ENCODE measurements at places on chromosomes 6 and 20.

DNA sequence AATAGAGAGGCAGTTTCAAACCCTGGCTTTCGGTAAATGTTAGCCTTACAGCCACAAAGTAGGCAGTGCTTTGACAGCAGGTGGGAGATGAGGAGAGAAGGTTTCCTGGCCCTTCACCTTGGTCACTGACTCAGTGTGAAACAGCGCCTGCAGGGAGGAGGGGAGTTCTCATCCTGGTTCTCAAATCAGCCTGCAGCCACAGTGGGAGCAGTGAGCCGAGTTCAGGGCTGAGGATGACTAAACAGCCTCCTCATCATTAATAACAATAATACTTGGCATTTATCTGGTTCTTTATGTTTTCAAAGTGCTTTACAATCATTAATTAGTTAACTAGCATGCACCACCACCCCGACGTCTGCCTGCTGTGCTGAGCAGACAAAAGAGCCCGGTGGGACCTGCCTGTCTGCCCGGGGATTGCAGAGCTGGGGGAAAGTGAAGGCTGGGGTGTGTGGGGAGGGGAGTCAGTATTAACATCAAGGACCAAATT lies 59.6 kb downstream of the PRDM1 start:
- no peak for DNase-seq

DNA sequence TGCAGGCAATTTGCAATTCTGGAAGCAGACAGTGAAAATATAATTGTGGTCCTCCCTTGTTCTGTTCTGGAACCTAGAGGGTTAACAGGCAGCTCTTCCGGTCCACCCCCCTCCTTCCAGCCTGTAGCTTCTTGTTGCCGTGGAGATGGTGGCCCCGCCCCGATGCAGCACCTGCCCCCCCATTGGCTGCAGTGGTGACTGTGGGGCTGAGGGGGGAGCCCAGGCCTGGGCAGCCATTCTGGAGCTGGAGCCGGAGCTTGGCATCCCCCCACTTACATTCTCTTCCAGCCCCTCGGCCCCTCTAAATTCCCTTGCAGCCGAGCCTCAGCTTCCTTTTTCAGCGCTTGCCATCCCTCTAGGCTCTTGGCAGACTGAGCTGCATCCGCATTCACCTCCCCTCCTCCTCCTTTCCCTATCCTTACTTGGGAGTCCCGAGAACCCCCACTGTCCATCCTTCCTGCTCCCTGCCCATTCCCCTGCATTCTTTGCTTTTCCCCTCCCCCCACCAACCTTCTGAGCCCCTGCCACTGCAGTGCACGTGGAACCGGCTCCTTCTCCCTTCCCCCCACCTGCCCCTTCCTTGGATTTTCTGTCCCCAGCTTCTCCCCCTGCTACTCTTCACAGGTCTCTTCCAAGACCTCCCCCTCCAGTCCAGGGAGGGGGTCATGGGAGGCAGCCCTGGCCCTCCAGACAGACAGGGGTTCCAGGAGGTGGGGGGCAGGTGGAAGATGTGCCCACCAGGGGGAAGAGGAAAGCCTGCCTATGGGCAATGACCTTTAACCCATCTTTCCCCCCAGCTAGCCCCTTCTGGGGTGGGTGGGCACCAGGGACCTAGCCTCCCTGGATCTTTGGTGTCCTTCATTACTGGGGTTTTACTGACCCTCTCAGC lies 11.4 kb downstream of the SYNGAP1 start:
- DNase-seq = peak; percentile 78

DNA sequence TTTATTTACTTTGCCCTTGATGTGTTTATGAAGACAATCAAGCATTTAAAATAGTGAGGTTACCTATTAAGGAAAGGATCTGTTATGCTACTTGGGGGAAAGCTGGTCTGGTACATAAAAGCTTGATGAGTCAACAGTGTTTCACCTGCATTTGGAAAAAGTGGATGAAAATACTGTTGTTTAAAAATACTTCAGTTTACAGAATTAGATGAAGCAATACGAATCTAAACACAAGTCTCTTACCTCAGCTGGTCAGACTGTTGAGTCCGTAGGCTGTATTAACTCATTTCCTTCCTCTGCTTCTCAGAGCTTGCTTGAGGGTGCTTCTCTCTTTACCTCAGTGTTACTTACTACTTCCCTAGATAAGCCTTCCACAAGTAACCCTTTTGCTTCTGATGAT lies 36.1 kb downstream of the NKX2-4 start:
- DNase-seq = no peak

DNA sequence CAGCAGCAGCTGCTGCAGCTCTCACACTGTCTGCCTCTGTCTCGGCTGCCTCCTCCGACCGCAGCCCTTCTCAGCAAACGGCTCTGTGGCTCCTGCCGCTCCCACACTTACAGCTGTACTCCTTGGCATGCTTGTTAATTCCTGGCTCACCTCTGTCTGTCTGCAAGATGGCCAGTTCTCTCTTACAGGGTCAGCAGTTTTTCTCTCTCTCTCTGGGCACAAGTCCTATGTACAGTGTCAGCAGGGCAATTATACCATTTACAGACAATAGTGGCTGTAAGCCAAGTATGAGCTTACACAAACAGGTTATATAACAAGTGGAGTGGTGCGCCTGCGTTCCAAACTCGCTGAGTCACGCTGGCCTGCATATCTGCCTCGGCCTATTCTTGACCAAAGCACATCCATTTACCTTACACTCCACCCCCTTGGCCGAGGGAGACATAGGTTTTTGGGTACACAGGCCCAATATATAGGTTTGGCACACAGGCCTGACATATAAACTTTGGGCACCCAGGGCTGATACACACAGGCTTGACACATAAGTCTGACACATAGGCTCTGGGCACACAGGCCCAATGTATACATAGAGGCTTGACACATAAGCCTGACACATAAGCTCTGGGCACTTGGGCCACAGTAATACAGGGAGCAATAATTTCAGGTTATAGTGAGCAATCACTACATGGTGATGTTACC lies 4.4 kb downstream of the ZKSCAN3 start:
- DNase-seq = no peak

GRCh38 chr20:38579219-38579910 lies 1.6 kb upstream of the ADIG start:
- DNase-seq = no peak

DNA sequence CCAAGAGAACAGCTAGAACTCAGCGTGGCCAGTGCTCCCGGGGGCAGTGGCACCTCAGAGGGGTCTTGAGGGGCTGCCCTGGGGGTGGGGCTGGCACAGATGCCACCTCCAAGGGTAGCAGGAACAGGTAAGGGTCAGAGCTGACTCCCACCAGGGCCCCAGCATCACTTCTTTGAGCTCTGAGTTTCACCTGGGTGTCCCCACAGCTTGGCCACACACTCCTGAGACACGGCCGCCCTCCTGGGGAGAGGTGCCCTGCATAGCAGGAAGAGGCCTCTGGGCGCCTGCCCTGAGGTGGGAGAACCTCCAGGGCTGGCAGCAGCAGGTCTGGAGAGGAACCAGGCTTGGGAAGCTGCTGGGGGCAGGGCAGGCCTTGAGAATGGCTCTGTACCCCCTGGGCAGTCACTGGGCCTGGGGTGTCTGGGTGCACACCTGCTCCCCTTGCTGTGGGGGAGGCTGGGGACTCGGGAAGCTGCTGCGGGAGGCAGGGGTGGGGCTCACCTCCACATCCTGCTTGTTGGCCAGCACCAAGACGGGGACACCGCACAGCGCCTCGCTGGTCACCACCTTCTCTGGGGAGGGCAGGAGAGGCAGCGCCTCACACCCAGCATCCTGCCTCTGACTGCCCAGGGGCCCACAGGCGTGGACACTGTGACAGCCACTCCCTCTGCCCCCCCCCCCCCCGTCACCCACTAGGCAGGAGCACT lies 5.0 kb downstream of the TNFRSF6B start:
- no peak for DNase-seq

DNA sequence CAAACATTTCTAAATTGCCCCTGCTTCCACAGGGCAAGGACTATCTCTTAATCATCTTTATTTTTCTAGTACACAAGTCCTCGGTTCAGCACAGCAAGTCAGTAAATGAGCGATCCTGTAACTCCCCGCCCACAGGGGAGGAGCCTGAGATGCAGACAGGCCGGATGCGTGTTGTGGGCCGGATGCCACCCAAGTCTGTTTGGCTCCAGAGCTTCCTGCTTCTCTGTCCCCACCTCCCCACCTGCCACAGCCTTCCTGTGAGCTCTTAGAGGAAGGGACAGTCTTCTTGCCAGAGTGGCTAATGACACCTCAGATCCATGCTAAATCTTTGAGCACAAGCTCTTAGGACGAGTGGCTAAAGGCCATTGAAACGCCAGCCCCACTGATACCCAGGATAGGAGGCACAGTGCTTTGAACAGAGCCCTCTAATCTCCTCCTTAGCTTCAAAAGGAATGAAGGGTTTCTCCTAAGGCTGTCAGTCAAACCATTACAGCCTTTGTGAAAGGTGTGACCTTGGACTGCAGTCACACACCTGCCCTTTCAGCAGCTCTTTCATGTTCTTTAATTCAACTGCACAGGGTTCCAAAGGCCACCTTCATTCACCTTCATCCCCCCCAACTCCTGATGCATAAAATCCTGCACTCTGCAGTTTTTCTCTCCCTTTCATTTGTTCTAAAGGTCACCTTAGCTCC lies 264.3 kb downstream of the TFAP2C start:
- DNase-seq = no peak

DNA sequence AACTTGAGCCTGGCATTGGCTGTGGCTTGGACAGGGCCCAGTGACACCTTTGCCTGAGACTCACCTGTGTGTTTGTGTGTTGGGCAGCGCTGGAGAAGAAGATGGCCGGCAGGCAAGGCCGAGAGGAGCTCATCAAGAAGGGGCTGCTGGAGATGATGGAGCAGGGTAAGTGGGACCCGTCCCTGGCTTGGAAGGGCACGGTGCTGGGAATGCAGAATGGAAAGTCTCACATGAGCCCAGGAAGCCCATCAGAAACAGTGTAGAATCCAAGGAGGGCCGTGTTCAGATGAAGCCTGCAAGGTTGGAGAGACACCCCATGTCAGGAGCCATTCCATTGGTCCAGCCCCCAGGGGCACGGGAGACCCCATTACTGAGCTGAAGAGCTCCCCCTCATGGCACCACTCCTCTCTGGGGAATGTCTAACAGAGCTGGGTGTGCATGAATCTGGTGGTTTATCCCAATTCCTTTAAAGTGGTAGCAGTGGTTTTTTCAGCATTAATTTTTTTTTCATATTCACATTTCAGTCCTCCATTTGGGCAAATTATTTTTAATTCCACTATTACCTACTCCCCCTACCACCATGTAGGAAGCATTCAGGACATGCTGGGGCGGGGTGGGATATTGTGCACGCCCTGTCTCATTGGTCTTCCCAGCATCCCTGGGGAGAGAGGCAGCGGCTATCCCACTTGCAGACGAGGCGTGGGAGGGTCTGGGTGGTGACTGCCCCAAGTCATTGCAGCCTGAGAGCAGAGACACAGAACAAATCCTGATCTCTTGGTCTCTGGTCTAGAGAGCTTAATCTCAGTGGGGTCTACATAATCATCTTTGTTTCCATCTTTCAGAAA lies 143.6 kb downstream of the PHACTR3 start:
- no peak for DNase-seq

GRCh38 chr6:44327096-44327495 lies 13.9 kb upstream of the AARS2 start:
- no peak for DNase-seq

DNA sequence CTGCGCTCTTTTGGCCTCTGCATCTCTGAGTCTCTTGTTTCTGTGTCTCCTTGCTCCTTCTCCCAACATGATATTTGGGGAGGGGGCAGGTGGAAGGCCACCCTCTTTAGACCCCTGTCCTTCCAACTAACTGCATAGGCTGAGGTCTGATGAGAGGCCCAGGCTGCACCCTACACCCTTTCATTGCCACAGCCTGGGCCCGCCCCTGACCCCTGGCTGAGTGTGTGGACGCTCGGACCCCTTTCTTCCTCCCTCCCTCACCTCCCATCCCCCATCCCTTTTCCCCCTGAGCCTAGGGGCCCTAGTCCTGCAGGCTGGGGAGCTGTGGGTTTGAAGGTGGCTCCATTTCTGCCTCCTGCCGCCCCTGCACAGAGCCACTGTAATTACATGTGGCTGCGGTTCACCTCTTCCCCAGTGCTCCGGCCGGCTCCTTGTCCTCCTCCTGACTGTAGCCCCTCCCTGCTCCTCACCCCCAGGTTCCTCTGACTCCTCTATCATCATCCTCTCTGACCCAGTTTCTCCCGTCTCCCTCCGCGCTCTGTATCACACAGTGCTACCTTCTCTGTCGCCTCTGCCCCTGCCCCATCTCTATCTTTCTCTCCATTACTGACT lies 6.8 kb downstream of the MDFI start:
- no peak for DNase-seq

- DNase-seq = no peak
Measured at GRCh38 chr6:3417473-3417872, 39.4 kb downstream of the SLC22A23 start.

DNA sequence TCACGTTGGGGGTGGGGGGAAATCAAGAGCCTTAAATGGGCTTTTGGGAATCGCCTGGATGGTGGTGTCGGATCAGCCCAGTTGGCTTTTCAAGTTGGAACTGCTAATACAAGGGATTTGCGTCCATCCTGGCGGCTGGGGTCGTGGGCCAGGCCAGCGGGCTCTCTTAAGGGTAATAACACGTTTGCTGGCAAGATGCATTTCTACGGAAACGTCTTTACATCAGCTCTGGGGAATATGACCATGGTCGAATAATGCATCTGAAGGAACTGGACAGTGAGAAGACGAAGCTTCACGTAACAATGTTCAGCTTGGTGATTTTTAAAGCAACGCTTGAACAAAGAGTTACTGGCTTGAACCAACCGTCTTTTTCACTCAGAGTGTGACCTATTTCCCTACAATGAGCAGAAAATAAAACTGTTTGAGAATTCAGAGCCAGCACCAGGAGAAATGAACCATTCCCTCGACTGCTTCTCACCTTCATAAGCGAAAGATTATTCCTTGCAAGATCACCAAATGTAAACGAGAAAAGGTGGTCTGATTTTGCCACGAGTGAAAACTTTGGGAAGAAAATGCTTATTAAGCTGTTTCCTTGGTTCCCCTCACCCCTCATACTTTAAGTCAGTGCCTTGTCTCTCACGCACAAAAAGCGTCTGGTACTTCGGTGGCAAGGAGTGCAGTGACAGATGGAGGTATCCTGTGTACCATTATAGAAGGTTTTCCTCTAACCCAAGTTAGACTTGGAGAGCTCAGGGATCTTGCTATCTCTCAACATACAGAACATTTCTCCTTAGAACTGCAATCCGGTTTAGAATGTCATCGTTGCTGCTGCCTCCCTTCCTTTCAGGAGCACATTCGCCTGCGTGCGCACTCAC lies 1.4 kb upstream of the MARCKS start:
- peak; percentile 76 for DNase-seq

- peak; percentile 68 for DNase-seq
Measured at GRCh38 chr6:166862287-166862977, 93.9 kb downstream of the RNASET2 start.

- peak; percentile 19 for DNase-seq
Measured at GRCh38 chr20:34938466-34939163, 17.0 kb downstream of the GSS start.

Measured in midbrain (tissue), 1 donor.